ENCODE measurements at places on chromosomes 1 and 21. TPM values are rescaled to one million over a fixed set of nuclear protein-coding genes. Genes with fewer than 3 reads are reported as not detected.

DNA sequence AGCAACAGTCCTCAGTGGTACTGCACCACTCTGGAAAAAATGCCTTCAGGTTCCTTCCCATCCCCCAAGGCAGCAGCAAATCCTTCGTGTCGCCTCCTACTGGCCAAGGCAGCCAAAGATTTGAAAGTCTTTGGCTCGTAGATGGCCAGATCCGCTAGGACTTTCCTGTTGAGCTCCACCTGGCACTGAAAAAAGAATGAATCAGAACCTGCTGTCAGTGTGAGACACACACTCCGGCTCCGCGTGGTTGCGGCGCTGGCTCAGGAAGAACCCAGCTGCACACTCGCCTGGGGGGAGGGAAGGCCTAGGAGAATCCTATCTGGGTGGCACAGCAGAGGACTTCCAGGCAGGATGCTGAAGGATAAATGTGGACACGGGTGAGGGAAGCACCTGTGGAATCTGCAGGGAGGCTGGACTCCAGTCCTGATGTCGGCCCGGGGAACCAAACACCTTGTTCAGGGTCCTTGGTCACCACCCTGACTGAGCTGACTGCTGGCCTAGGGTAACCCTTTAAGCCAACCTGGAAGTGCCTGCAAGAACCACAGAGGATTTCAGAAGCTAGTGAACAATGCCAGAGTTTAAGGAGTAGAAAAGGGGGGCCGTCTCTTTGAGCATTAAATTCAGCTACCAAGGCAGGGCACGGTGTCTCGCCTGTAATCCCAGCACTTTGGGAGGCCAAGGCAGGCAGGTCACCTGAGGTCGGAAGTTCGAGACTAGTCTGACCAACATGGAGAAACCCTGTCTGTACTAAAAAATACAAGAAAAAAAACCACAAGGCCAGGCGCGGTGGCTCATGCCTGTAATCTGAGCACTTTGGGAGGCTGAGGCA, 3.2 kb upstream of the CCNL2 start:
- peak overlapping the region; percentile 24 for H3K27ac ChIP-seq
- no peak overlapping the region for H3K4me3 ChIP-seq
- H3K4me1 ChIP-seq, result peaks cover 28% of the 10 kb centered on the region
- peak; percentile 47 for DNase-seq
- no peaks in the 10 kb centered on the region for H3K27me3 ChIP-seq

DNA sequence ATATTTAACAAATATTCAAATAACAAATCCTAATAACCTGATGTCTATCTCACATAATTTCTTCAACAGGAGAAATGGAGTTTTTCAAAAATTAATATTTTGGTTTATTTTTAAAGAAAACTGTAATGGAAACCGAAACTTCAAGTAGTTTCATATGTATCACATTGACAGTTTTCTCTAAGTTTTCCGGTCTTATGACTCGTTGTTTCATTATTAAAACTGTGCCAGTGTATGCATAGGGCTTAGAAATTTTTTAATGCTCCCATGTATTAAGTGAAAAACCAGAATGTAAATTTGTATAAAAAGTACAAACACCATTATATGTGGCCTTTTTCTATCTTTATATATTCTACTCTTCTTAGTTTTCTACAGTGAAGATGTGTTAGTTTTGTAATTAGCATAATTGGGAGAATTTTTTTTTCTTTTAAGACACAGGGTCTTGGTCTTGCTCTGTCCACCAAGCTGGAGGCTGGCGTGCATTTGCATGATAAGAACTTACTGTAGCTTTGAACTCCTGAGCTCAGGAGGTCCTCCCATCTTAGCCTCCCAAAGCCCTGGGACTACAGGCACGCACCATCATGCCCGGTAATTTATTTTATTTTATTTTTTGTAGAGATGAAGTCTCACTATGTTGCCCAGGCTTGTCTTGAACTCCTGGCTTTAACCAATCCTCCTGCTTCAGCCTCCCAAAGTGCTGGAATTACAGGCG, 43.9 kb upstream of the SAMSN1 start:
- peak overlapping the region; percentile 2 for H3K27ac ChIP-seq
- no peaks in the 10 kb centered on the region for H3K4me1 ChIP-seq
- H3K27me3 ChIP-seq, result no peaks in the 10 kb centered on the region

GRCh38 chr1:170670802-170671628, 7.1 kb downstream of the PRRX1 start:
- H3K4me3 ChIP-seq, result no peak overlapping the region
- peaks cover 25% of the 10 kb centered on the region for H3K27me3 ChIP-seq
- no peaks in the 10 kb centered on the region for H3K4me1 ChIP-seq
- H3K36me3 ChIP-seq, result no peaks in the 10 kb centered on the region
- no peak overlapping the region for H3K27ac ChIP-seq

Gene PADI2
- 0.11 TPM for total RNA-seq

Gene ZNF695
- total RNA-seq, result 10.9 TPM

DNA sequence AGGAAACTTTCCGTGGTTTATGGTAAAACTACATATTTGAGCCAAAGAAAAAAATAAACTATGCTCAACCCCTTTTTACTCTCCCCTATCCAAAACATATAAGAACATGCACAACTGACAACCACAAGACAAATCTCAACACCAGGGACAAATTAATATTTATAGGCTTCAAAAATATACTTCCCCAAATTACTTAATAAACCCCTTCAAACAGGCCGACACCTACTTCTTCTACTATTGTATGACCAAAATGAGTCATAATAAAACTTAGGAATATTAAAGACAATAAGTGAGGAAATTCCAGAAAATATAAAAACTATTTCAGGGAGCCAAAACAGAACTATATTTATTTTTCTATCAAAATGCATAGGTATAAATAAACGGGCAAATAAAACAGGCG, 71.5 kb downstream of the TGFBR3 start:
- no peak overlapping the region for H3K27ac ChIP-seq
- no peak overlapping the region for H3K4me3 ChIP-seq
- no peaks in the 10 kb centered on the region for H3K27me3 ChIP-seq
- no peaks in the 10 kb centered on the region for H3K36me3 ChIP-seq
- H3K4me1 ChIP-seq, result no peaks in the 10 kb centered on the region

- H3K36me3 ChIP-seq, result no peaks in the 10 kb centered on the region
- DNase-seq, result no peak
- H3K27ac ChIP-seq, result peak overlapping the region; percentile 74
- H3K4me3 ChIP-seq, result peak overlapping the region; percentile 67
Observed at GRCh38 chr21:44874497-44875315, 1.2 kb upstream of the PTTG1IP start.

DNA sequence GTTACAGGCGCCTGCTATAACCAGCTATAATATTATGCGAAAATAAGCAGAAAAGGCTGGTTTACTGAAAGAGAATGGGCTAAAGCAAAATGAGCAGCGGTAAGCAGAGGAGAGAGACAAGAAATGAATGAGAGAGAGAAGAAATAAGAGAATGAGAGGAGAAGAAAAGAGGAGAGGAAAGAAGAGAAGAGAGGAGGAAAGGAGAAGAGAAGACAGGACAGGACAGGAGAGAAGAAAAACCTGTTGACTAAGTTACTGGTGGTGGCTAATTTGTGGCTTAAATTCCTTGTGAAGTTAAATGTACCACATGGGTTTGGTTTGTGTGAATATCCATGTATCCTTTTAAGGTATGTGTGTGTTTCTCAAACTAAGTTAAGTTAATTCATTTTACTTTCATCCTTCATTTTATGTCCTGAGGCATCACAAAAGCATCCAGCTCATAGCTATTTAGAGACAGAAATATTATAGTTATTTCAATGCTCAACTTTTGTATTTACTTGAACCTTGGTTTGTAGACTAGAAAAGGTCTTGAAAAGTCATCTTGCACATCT, 3.1 kb upstream of the DDR2 start:
- H3K4me3 ChIP-seq, result no peak overlapping the region
- H3K27ac ChIP-seq, result no peak overlapping the region
- no peaks in the 10 kb centered on the region for H3K27me3 ChIP-seq
- peaks cover 7% of the 10 kb centered on the region for H3K4me1 ChIP-seq

DNA sequence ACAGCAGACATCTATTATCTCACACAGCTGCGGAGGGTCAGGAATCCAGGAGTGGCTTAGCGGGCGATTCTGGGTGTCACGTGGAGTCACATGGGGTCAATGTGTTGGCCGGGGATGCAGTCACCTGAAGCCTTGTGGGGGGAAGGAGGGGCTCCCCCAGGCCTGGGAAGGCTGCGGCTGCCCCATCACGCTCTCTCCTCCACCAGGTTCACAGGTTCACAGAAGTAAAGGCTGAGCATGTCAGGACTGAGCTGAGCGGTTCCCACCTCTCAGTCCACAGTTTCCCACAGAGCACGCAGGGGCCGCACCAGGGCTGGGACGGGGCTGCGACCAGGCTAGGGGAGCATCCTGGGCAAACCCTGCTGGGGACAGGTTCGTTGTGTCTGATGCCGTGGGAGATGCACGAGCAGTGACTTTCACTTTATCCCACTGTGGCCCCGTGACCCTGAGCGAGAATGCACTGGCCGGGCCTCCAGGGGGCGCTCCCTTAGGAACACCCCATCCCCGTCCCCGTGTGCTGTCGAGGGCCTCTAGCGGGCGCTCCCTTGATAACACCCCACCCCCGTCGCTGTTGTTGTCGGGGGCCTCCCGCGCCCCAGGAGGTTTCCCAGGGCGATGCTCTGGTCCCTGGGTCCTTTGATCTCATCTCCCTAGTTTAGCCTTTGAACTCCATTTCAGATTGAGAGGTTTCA, 73.2 kb upstream of the TRAPPC10 start:
- no peaks in the 10 kb centered on the region for H3K27me3 ChIP-seq
- peaks cover 21% of the 10 kb centered on the region for H3K36me3 ChIP-seq
- peak overlapping the region; percentile 23 for H3K4me3 ChIP-seq
- H3K27ac ChIP-seq, result peak overlapping the region; percentile 68
